G401 (cell line): ENCODE measurements at places on chromosomes 3 and 15.

- no peak for DNase-seq
Measured at GRCh38 chr15:63931556-63931955, 97.8 kb upstream of the HERC1 start.

GRCh38 chr15:25710184-25710583, 152.9 kb downstream of the ATP10A start:
- no peak for DNase-seq

DNA sequence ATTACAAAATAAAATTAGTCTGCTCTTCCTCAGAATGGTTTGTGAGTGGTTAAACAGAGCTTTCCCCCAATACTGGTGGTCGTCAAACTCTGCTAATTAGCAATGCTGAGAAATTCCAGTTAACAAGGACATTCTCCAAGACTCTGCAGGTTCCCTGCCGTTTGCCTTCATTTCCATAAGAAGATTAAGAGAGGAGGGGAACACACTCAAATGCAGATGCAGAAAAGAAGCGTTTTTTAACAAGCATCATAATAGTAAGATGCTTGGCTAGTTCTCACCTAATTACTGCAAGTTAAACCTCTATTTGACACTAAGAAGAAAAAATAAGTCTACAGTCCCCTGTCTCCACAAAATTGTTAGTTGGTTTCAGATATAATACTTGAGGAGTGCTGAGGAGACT, 3.7 kb upstream of the SOX2 start:
- DNase-seq = no peak

- DNase-seq = no peak
Measured at GRCh38 chr15:40949756-40950207, 3.5 kb upstream of the CHAC1 start.

DNA sequence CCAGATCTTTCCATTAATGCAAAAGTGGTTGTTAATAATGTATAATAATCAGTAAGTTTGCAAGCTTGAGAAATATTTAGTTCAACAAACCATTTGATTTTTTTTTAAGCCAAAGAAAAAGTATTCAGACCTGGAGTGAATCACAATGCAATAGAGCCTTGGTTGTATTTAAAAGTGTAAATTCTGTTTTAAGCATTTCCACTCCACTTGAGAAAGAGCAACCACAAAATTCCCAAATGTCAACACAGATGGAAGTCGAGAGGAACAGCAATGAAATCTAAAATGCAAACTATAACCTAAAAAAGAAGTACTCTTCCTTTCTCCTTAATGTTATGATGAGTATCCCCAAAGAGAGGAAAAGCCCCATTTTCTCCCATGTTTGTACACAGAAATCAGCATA, 20.2 kb downstream of the GBE1 start:
- DNase-seq = no peak

DNA sequence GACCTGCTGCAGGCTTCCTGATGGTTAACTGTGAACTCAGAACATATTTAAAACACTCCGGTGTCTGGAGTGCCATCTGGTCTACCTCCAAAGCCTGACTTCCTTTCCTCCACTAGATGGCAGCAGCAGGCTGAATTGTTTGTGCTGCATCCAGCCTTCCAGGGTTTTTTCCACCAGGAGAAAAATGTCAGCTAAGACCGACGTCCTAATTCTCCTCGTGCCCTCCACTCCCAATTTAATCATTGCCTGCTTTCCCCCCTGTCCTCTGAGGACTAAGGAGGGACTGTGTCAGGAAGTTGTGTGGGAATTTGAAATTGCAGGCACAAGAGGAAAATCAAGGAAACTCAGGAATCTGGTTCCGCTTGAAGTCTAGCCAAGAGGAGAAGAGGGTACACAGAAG, 165.2 kb upstream of the UMPS start:
- DNase-seq = peak; percentile 87

- no peak for DNase-seq
Measured at GRCh38 chr3:12941495-12942023, 100.2 kb upstream of the RPL32 start.

- DNase-seq = no peak
Measured at GRCh38 chr15:77413699-77414349, 6.1 kb downstream of the PEAK1 start.

DNA sequence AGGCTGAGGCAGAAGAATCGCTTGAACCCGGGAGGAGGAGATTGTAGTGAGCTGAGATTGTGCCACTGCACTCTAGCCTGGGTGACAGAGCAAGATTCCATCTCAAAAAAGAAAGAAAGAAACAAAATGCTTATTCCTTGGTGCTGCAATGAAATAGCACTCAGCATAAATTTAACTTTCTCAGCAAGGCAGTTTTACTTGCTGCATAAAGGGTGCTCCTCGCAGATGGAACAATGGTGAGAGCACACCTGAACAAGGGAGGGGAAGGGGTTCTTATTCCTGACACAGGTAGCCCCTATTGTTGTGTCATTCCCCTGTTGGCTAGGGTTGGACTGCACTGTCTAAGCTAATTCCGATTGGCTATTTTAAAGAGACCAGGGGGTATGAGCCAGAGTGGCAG, 17.1 kb downstream of the PAK2 start:
- DNase-seq = no peak

- no peak for DNase-seq
Measured at GRCh38 chr3:139473155-139473771, 3.1 kb downstream of the RBP2 start.

- no peak for DNase-seq
Measured at GRCh38 chr3:71713041-71713440, 12.2 kb downstream of the EIF4E3 start.

DNA sequence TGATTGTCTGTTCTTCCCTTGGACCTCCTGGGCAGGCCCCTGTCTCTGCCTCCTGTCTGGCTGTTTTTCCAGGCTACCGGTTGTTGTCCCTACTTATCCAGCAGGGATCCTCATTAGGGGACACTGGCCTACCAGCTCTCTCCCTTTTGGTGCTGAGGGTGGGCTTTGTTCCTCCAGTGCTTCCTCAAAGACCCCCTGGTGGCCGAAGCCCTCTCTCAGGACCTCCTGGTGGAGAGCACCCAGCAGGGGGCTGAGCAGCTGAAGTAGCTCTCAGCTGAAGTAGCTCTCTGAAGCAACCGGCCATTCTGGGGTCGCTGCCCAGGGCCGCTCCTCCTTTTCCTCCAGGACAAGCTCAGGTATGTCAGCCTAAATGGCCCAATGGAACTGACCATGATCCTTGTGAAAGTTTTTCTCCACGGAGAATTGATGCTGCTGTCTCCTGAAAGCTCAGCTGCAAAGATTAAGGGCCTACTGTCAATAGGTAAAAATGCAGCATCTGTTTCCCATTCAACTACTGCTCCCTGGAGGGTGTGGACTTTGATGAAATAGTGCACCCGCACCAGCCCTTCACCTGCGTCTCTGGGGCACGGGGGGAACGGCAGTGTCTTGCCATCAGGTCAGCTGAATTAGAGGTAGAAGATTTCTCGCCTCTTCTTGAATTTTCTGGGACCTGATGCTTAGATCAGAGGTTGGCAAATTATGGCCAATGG, 27.6 kb downstream of the ARNT2 start:
- no peak for DNase-seq

DNA sequence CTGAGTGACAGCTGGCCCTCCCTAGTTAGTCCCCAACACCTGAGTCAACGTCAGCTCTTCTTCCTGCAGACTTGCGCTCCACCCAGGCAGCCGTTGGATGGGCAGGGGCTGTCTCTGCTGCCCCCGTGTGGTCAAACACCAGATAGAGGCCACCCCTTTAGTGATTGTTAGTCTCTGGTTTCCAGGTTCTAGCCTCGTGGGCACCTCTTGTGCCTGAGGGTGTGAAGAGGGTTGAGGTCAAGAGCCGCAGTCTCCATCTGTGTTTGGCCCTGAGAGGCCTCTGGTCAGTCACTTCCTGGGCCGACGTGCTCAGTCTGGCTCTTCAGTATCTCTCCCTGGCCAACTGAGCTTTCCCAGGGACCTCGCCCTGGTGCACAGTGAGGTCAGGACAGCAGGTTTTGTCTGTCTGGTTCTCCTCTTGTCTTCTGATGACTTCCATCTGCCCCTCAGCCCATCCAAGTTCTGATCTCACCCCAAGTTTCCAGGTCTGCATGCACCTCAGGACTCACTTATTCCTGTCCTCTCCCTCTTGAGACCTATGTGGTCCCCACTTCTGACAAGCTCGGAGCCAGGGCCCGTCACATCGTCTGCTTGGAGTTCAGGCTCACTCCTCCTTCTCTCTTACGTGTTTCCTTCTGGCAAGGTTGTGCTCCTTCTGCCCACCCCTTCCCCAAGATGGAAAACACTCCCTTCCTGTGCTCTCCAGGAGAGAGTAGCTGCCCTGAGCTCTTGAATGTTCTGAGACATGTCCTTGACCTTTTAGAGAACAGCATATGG, 20.9 kb downstream of the CD276 start:
- peak; percentile 68 for DNase-seq

GRCh38 chr3:140505876-140506275, 172.0 kb upstream of the TRIM42 start:
- no peak for DNase-seq

DNA sequence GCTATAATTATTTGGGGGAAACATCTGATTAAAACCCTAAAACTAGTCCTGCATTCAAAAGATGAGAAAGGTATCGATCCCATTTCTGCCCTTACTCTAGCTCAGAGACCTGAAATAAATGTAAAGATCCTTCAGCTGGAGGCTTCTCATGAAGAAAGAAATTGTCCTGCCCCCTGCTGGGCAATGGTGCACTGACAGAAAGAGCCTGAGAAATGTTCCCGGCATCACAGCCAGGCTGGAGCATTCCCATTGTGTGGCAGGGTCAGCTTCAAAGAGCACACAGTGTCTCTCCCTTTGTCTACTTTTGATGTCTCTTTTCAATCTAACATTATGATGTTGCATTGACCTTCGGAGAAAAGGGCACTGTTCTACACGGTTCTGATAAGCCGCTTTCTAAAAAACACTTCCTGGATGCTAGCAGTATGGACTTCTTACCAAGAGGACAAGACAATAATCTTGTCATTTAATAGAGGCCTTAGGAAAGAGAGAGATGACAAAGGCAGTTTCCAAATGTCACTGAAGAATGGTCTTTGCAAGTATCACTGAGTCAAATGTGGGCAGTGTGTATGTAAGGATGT, 287.5 kb downstream of the MAGI1 start:
- peak; percentile 52 for DNase-seq

GRCh38 chr3:67460841-67461510, 193.4 kb downstream of the SUCLG2 start:
- no peak for DNase-seq

DNA sequence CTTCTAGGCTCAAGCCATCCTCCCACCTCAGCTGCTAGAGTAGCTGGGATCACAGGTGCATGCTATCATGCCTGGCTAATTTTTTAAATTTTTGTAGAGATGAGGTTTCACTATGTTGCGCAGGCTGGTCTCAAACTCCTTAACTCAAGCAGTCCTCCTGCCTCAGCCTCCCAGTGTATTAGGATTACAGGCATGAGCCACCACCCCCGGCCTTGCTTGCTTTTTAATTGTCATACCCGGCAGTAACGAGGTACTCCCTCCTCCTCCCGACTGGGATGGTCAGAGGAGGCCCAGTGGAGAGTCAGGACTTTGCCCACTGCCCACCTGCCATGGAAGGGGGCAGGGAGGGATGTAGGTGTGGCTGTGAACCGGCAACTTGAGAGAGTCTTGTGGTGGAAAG, 4.5 kb downstream of the NOX5 start:
- no peak for DNase-seq

GRCh38 chr3:155244216-155244615, 49.3 kb downstream of the STRIT1 start:
- no peak for DNase-seq

DNA sequence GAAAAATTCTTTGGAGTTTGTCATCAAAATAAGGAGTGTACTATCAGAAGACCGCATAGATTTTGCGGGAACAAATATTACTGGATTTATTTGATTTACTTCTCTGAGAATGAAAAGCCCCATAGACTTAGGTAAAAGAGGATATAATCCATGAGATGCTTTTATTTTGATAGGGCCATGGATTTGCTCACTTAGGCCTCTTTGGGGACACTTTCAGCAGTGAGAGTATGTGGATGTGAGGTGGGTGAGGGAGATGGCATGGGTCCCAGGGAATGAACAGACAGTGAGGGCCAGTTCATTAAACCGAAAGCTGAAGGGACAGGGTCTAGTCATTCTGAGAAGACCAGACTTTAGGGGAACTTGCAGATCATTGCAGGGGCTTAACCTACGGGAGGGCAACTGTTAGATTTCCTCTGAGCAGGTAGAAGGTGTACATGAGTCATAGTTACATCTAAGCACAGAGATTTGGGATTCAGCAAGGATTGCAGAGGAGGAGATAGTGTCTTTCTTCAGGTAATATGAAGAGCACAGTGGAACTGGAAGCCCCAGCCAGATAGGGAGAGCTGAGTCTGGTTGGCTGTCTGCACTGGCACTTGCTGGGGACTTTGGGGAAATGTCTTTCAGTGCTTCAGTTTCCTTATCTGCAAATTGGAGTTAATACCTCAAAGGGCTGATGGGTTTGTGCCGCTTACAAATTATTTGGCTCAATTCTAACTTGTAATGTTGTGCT, 30.8 kb downstream of the SH3GL3 start:
- DNase-seq = no peak

DNA sequence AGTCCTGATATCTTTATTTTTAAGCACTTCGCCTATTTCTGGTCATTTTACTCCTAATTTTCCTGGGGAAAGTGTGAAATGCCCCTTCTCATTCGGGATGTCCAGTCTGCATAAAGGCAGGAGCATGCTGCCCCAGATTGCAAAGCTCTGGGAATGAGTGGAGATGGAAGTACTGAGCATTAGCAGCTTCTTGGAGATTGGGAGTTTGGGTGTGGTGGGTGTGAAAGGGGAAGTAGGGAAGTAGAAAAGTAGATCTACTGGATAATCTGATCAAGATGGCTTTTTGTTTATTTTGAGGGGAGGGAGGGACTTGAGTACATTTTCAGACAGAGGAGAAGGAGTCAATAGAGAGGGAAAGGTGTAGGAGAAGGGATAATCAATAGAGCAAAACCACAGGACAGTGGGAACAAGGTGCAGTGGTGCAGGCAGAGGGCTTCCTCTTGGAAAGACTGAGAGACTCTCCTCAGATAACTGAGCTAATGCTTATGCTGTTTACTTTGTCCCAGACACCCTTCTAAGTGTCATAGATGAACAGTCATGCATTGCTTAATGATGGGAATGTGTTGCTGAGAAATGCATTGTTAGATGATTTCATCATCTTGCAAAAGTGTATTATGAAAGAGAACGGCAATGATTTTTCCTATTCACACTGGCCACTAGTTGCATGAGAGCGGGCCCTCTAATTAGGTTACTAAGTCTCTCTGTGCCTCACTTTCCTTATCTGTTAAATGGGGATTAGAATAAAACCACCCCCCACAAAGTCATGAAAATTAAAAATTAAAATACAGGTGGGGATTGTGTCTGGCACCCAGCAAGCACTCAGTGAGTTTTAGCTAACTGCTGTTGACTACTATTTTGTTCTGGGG, 45.5 kb downstream of the PHLDB2 start:
- no peak for DNase-seq

DNA sequence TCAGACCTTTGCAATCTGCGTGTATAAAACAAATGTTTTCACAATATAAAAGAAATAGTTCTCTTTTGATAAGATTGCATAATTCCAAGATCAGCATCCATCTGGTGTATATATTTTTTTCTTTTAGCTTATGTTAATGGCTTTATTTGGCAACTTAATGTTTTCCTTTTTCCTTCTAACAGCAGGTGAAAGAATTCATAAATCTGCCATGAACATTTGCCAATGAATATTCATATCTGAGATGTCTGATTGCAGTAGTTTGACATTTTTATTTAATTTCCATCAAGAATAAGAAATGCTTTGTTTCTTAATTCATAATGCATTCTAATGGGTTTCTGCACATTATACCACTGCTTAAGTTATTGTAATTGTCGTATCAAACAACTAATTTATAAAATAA, 184.4 kb upstream of the ROBO2 start:
- DNase-seq = no peak

- no peak for DNase-seq
Measured at GRCh38 chr15:34673241-34673640, 81.6 kb downstream of the GJD2 start.

GRCh38 chr3:152232001-152232400, 36.7 kb upstream of the MBNL1 start:
- no peak for DNase-seq
